ENCODE measurements at places on chromosomes 4 and X.

DNA sequence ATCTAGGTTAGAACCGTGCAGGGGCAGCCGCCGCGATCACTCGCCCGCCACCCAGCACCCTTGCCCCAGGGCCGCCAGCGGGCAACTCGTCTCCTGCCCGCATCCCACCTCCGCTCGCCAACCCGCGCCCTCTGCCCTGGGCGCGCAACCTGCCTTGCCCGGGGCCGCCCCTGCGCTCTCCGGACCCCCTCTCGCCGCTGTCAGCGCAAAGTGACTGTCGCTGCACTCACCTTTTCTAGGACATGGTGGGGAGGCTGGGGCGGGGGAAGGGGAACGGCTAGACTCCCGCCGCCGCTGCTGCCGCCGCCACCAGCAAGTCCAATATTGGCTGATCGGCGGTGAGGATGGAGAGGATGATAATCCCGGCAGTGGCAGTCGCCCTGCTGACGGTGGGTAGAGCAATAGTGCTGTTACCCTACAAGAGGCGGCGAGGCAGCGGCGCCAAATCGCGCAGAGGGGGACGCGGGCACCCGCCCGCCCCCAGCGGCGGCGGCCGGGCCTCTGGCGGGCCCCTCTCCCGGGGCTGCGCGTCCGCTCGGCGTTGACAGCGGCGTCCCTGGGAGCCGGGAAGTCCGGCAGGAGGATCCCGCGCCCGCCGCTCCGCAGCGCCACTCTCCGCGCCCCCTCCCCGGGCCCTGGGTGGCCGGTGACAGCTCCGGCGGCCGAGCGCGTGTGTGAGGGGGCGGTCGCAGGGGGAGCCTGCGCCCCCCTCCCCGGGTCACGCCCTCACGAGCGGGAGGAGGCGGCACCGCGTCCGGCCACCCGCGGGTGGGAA lies 2.3 kb upstream of the NR3C2 start:
- H3K27ac ChIP-seq, result no peak overlapping the region
- H3K27me3 ChIP-seq, result no peaks in the 10 kb centered on the region
- peaks cover 19% of the 10 kb centered on the region for H3K4me1 ChIP-seq
- no peak for DNase-seq
- no peaks in the 10 kb centered on the region for H3K36me3 ChIP-seq

DNA sequence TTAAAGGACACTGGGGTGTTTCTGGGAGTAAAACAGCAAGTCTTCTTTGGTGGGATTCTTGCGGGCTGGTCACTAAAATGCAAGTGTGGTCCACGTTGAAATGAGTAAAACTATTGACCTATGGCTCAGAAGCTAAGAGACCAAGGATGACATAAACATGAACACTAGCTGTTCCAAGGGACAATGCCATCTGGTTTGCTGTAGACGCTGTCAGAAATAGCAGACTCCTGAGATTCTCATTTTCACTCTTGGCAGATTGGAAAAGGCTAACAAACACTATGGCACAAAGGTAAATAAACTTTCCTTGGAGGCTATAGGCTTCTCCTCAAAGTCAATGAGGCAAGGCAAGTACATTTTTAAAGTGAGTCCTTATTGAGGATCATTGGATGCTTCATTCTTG lies 343.6 kb downstream of the KCNIP4 start:
- H3K4me1 ChIP-seq, result no peaks in the 10 kb centered on the region
- no peak overlapping the region for H3K27ac ChIP-seq
- H3K4me3 ChIP-seq, result no peak overlapping the region
- no peak for DNase-seq
- no peaks in the 10 kb centered on the region for H3K27me3 ChIP-seq

DNA sequence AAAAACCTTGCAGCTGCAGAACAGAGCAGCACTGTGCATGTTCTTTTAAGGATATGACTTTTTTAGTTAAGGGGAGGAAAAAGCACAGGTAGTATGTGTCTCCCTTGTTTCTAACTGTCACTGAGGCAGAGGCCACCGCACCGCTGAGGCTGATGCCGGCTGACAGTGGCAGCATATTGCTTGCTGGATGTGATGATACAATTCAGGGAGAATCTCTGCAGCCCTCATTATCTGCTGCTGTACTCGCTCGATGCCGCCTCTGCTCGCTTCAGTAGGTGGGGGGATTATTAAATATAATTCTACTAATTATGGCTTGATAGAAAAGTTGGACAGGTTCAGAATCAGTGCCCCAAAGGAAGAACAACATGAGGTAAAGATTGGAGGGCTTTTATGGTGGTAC lies 378.8 kb upstream of the NOCT start:
- H3K4me1 ChIP-seq, result peaks cover 12% of the 10 kb centered on the region
- H3K36me3 ChIP-seq, result no peaks in the 10 kb centered on the region
- H3K27me3 ChIP-seq, result no peaks in the 10 kb centered on the region
- DNase-seq, result no peak
- H3K4me3 ChIP-seq, result no peak overlapping the region
- H3K27ac ChIP-seq, result no peak overlapping the region

DNA sequence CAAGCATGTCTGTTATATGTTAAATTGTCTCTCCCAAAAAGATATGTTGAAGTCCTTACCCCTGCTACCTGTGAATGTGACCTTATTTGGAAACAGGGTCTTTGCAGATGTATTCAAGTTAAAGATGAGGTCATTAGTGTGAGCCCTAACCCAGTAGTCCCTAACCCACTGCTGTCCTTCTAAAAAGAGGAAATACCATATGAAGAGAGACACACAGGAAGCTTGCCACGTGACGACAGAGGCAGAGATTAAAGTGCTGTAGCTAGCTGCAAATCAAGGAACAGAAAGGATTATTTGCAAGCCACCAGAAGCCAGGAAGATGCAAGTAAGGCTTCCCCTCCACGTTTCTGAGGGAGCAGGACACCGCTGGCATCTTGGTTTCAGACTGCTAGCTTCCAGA lies 150.1 kb downstream of the HNRNPD start:
- no peak overlapping the region for H3K4me3 ChIP-seq
- DNase-seq, result peak; percentile 58

GRCh38 chr4:152577708-152578396 lies 42.0 kb upstream of the FBXW7 start:
- no peaks in the 10 kb centered on the region for H3K27me3 ChIP-seq
- no peaks in the 10 kb centered on the region for H3K36me3 ChIP-seq
- no peaks in the 10 kb centered on the region for H3K4me1 ChIP-seq
- no peak for DNase-seq
- H3K4me3 ChIP-seq, result no peak overlapping the region
- no peak overlapping the region for H3K27ac ChIP-seq

DNA sequence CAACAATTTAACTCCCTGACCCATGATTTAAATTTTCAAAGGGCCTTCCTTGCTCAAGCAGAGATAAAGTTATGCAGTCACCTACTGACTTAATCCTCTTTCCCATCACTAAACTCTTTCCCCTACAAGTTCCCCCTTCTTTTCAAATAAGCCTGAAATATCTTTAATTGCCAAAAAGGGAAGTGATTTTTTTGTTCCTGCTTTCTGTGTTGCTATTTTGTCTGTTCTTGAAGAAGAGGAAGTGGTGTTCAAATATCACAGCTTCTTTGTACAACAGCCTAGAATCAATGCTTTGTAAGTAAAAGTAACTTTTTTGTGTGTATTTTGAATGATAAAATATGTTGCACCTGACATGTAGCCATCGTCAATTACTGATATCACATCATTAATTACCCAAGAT lies 595.9 kb downstream of the CENPC start:
- no peak overlapping the region for H3K27ac ChIP-seq

All from Karpas-422 (cell line).